ENCODE measurements at places on chromosomes 2 and 18.

DNA sequence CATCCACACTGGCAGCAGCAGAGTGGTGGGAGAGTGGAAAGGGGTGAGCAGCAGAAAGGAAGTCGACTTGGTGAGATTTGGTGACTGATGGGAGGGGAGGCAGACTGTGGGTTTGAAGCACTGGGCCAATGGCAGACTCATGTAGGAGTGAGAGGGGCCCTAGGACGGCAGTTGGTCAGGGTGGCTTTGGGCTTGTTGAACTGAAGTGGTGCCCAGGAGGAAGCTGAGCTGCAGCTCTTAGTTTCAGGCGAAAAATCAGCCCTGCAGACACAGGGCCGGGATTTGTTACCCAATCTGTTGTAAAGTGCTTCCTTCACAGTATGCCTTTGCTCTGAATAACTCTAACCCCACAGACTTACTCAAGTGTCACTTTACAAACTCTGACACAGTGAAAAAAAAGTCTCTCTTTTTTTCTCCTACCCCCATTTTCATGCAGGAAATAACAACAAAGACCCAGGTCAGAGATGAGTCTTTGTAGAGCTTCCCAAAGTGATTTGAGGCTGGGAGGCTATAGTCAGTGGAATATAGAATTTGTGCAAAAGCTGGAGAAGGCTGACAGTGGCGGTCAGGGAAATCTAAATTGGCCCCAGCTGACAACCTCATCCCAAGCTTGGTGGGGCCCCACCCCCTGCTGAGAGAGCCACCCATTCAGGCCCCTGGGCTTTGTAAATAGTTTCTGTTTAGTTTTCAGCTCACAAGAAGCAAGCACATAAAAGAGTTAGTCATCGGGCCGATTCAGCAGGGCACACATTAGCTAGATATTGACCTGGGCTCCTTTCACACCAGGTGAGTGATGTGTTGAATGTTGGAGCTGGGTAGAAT lies 226.9 kb downstream of the VAPA start:
- DNase-seq, result no peak

DNA sequence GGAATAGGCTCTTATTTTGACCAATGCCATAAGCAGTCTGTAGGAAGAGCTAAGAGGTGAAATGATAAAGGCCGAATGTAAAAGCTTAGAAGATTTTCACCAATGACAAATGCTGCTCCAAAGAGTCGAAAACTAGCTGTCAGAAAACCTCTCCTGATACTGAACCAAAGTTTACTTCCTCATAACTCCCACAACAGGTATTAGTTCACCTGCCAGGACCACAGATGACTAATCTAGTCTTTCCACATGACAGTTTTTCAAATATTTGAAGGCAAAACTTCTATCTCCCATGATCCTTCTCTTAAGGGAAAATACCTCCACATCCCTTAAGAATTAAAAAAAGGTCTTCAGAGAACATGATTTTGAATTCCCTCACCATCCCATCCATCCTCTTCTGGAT lies 473.2 kb upstream of the SPHKAP start:
- DNase-seq, result no peak

DNA sequence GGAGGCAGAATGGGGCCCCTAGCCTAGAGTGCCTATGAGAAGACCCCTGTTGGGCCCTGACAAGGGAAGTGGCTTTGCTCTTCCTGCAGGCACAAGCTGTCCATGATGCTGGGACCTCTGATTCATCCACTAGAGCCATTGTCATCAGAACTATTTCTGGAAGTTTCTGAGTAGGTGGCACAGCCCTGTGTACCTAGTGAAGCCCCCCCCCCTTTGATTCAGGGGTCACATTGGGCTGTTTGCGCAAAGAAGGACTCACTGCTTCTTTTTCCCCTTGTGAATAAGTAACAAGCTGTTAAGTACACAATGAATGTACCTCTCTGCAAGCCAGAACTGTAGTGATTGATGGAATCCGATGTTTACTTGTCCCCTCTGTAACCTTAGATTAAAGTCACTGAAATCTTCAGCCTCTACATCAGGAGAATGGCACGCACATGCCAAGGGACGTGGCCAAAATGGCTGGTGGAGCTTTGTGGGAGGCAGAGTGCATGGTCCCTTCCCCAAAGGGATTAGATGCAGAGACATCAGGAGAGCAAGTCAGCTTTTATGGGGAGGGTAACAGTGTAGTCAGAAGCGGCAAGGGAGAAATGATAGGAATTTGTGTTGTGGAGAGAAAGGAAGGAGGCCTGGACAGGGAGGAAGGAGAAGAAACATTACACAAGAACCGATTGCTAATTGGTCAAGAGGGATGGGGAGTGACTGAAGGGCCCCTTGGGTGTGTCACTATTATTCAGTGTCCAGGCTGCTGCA lies 267.6 kb upstream of the RAB12 start:
- no peak for DNase-seq

GRCh38 chr2:111196435-111196834 lies 75.7 kb downstream of the BCL2L11 start:
- DNase-seq, result no peak

DNA sequence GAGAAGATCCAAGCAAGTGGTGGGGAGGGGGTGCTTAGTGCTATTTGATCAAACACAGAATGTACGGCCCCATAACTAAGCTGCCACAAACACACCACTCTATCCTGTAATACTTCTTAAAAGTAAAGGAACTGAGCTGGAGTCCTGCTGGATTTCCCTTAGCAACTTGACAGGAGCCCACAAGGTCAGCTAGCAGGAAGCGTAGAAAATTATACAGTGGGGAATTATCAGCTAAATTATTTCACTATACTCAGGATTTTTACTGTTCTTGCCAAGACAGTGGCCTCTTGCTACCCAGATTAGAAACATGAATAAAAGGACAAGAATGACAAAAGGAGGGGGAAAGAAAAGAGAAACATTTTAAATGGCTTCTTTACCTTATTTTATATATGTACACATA lies 217.1 kb downstream of the ZNF521 start:
- no peak for DNase-seq

DNA sequence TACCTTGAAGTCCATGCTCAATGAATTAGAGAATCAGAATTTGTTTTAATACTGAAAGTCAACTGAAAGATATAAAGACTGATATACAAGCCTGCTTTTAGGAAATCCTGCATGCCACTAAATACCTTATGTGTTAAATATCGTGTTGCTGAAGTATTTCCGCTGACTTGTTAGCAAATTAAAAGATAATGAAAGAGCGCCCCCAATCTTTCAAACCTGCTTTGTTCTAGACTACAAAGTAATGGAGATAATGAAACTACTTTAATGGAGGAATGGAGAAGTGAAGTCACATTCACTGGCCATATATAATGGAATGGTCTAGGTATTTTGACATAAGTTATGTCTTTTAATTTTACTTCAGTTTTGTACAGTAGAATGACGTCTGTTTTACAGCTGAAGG lies 95.7 kb downstream of the ASXL3 start:
- no peak for DNase-seq

- DNase-seq, result no peak
Measured at GRCh38 chr2:121902171-121902591, 146.7 kb downstream of the TSN start.

DNA sequence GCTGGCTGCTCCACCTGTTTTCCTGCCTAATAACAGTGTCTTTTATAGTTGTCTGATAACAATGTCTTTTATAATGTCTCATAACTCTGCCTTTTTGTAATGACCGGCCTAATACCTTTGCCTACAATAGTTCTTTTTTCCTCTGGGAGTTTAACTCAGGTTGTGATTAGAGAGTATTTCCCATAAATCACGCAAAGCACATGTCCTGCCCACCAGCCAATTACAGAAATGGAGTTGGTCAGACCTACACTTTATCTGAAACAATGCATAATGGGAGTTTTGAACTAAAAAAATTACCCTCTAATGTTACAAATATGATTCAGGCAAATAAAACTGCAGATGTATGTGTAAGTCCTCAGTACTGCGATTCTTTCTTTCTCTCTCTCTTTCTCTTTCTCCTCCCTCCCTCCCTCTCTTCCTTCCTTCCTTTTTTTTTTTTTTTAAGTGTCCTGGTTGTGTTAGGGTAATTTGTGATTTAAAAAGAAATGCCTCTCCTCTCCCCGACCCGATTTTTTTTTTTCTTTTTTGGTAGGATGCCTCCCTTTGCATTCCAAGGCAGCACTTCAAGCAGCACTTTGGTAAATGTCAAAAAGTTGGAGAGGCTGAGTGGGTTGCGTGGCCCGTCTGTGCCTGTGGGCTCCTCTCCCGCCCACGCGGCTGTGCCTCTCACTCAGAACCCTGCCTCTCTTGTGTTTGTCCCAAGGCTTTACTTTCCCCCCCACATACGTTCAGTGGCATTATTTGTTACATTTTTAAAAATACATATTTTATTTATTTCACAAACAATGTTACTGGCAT lies 147.3 kb downstream of the AGAP1 start:
- peak; percentile 6 for DNase-seq

DNA sequence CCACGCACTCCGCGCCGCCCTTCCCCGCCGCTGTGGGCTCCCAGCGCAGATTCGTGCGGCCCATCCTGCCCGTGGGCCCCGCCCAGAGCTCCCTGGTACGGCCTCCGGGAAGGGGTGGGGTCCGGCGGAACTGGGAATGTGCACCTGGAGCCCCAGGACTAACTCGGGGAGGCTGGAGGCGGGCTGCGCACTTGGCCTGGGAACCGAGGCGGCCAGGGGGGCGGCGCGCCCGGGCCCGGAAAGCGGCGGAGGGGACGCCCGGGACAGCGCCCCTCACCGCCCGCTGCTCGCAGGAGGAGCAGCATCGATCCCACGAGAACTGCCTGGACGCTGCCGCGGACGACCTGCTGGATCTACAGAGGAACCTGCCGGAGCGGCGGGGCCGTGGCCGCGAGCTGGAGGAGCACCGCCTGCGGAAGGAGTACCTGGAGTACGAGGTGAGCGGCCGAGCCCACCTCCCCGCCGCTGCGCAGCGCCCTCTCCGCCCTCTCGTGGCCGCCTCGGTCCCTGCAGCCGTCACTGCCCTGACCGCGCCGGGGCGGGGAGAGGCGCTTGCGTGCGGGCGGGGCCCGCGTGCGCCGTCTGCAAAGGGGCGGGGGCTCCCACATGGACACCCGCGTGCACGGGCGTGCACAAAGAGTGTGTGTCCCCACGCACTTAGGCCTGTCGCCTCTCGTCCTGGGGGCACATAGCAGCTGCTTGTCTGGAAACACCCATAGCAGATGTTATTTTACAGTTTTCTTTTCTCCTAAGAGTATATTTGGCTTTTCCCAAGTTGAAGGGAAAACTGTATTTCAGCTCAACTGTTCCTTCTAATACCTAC lies 25.2 kb downstream of the PSD4 start:
- peak; percentile 84 for DNase-seq

DNA sequence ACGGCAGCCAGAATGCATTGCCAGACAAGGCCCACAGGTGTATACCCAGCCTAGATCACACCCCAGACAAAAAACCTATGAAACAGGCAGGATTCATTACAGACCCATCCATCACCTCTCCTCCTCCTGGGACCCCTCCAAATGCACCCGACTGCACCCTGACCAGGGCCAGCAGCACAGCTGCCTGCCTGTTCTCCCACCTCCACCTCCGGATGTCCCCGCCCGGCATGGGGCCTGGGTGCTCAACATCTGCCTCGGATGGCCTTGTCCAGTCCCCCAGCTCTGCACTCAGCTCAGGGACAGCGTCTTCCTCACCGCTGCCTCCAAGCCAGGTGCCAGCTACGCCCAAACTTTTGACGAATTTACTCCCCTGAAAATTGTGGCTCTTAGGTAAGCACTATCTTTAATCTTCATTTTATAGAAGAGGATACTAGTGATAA lies 91.1 kb downstream of the TPO start:
- no peak for DNase-seq

DNA sequence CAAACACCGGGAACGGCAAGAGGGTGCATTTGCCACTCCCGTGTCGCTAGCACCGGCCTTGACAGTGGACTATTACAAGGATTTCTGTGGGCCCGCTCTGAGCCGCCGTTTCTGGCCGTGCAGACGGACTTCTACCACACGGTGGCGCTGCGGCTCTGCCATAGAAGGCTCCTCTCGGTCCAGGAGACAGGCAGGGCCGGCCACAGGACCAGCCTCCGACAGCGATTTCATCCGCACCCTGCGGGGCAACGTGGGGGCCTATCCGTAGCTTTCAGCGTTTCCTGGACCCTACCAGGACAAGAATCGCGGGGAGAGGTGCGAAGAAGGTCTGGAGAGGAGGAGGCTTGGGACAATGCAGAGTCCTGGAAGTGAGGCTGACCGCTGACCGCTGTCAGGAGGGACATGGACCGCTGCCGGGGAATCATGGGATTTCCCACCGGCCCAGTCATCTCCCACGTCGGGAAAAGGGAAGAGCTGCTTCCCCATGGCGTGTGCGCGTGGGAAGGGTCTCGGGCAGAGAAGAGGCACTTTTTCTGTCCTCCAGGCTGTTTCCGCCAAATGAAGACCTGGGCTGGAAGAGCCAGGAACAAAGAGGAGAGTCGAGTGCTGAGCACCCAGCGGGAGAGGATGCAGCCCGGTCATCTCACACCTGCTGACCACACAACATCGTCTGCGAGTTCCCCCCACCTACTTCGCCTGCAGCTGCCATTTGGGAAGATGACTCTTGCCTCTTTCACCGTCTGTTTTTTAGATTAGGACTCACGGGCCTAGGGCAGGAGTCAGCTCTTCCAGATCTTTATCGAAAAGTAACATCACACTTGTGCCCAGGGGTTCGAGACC lies 35.5 kb upstream of the HAAO start:
- DNase-seq, result peak; percentile 84

GRCh38 chr2:28557389-28558131 lies 61.7 kb downstream of the PLB1 start:
- DNase-seq, result no peak

- no peak for DNase-seq
Measured at GRCh38 chr2:145079641-145080040, 559.7 kb upstream of the ZEB2 start.

DNA sequence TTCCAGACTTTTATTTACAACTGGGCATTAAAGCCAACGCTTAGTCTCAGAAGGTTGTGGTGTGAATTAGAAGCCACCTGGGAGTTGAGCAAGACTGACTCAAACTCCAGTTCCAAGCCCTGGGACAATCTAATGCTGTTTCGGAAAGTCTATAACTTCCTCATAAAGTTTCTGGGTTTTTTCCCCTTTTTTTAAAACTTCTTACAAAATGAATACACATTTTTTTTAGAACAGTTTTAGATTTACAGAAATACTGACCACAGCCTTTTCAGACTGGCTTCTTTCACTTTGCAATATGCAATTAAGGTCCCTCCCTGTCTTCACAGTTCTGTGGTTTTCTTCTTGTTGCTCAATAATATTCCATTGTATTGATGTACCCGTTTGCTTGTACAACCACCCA lies 115.9 kb upstream of the TWIST2 start:
- DNase-seq, result no peak

DNA sequence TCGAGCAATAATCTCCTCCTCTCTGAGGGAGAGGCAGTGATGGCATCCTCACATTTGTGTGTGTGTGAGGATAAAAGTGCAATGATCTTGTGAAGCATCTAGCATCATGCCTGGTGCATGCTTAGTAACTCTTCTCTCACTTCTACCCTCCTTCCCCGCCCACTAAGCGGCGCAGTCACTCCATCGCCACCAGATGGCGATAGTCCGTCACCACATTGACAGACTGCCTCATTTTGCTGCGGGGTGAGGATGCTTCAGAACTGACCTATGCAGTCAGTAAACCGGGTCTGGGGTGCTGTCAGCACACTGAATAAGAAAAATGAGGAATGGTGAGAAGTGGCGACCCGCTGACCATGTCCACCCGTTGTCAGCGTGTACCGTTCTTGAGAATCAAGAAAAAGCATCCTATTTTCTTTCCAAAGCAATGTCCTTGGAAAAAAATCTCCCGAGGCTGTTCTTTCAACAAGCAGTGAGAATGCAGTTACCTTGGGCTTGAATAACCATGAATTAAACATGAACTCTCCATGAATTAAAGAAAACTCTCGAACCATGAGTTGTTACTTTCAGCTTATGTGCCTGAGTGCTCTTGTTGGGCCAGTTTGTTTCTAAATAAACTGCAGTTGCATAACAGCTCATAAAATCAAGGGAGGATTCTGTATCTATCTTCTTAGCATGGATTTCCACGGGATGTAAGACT lies 37.3 kb upstream of the TMEM177 start:
- DNase-seq, result peak; percentile 80
